ENCODE measurements at places on chromosomes 5 and 9.

DNA sequence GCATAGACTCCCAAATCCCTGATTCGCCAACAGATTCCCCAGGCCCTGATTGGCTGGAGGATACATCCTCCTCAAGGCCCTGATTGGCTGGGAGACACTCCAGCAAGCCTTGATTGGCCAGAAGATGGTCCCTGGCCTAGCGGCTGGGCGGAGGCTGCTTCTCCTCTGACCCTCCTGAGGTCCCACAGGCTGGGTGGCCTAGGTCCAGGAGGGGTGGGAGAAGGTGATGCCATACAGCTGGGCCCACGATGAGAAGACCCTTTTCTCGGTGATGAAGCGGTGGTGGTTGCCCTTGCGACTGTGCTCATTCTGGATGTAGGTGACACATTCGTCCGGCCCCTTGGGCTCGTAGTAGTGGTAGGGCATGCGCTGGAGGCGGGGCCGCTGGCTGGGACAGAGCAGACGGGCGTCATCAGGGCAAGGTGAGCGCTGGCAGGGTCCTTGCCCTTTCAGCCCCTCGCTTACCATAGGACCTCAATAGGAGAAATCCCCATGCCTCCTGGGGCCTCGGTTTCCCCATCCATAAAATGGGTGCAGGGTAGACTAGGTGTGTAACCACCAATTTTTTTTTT, 9.0 kb upstream of the AK1 start:
- DNase-seq: no peak

- peak; percentile 83 for DNase-seq
Measured at GRCh38 chr9:133160742-133161546, 2.8 kb downstream of the GBGT1 start.

- no peak for DNase-seq
Measured at GRCh38 chr5:82185851-82186250, 92.3 kb downstream of the RPS23 start.

DNA sequence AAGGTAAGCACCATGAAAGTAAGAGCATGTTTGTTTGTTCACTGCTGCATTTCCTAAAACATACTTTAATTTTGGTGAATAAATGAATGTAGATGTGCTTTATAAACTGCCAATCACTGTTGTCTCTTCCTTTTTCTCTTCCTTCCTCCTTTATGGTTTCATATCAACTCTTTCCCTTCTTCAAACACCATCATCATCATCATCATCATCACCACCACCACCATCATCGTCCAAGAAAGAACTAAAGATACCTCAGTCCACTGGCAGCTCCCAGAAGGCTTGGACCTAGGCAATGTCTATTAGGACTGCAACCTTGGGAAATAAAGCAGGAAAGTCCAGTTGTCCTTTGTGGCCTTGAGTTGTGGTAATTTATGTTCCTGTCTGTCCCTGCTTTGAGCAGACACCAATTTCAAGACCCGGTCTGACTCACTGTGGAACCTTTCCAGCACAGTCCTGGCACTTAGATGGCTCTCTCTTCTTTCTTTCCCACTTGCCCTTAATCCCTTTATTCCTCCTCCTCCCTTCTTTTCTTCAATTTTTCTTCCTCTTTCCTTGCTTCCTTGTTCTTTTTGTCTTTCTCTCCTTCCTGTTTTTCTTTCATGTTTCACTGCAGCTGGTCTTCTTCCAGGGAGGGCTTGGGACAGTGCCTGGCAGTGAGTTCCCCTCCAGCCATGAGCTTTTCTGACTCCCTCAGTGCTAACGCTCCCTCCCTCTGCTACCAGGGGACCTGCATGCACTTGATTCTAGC, 99.3 kb downstream of the ANGPTL2 start:
- DNase-seq: no peak

DNA sequence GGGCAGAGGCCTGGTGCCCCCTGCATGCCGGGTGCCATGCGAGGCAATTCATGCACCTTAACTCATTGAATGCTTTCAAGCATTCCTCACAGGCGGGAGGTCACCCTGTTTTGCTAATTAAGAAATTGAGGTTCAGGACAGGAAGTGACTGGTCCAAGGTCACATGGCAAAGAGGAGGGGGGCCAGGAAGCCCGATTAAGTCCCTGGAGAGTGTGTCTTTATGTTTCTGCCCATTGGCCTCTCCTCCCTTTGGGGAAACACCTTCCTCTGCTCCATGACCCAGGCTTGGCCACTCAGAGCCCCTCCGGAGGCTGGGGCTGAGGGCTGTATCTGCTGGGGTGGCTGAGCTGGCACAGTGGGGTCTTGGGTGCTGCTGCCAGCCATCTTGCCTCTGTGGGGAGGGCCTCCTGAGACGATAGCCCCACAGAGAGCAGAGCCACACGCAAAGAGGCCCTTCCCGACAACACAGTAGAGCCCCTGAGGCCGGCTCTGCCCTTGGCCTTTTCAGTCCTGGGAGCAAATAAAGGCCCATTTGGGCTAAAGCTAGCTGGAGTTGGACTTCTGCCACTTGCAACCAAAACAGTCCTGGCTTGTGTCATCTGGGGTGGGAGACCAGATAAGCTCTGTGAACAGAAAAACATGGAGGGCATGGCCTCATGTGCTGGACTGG, 90.8 kb upstream of the NEURL1B start:
- DNase-seq: no peak

- DNase-seq: no peak
Measured at GRCh38 chr5:160445751-160446150, 24.1 kb downstream of the PTTG1 start.

GRCh38 chr5:82295144-82295543, 17.0 kb upstream of the RPS23 start:
- peak; percentile 44 for DNase-seq

- DNase-seq: no peak
Measured at GRCh38 chr9:87796196-87796595, 70.3 kb downstream of the CTSL start.

DNA sequence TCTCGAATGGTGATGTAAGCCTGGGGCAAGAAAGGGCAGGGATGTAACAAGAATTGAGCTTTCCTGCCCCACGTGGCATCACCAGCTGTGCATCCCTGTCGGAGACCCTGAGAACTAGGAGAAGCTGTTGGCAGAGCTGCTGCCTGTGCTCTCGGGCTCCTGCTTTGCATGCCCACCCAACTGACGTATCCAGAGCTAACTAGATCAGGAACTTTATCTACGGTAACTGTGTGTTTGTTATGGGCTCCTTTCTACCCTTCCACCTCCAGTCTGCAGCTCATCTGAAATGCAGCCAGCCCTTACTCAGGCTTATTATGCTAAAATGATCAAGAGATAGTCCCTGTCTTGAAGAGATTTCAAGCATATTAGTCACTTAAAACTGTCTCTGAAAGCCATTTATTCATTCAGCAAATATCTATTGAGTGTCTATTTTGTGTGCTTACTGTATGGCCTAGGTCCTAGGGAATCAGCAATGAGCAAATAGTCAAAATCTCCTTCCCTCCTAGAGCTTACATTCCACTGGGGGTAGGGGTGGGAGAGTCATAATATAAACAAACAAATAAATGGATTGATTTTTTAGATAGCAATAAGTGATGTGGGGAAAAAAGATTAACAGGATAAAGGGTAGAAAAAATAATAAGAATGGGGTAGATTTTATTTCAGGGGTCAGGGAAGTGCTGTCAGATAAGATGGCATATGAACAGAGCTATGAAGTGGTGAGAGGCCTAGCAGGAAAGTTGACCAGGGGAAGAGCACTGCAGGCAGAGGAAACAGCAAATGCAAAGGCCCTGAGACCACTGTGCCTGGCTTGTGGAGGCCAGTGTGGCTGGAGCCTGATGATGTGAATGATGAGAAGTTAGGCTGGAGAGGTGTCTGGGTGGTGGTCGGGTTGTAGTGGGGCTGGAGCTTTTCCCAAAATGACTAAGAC, 118.2 kb downstream of the GALNT10 start:
- peak; percentile 79 for DNase-seq

- DNase-seq: no peak
Measured at GRCh38 chr9:134374301-134375010, 48.2 kb downstream of the RXRA start.

Measured in A549 (cell line).